Purkinje cell (primary cell): ENCODE measurements at places on chromosomes 4 and X. TPM values are rescaled to one million over a fixed set of nuclear protein-coding genes. Genes with fewer than 3 reads are reported as not detected.

The KIF4A gene
- 0.07 TPM in 1 of 2 replicates, not detected in the other for polyA plus RNA-seq

The SORCS2 gene
- polyA plus RNA-seq: 5.2 and 8.3 TPM in 2 replicates

The DCLK2 gene
- 5.3 and 8.5 TPM in 2 replicates for polyA plus RNA-seq

The MAGEC3 gene
- not detected in 2 replicates for polyA plus RNA-seq

The ZNF330 gene
- polyA plus RNA-seq: 27.9 and 30.4 TPM in 2 replicates

The SLC49A3 gene
- not detected in 2 replicates for polyA plus RNA-seq
